ENCODE measurements at places on chromosomes 5 and 9. TPM values are rescaled to one million over a fixed set of nuclear protein-coding genes. Genes with fewer than 3 reads are reported as not detected.

GRCh38 chr9:75715360-75715759, 175.1 kb upstream of the PCSK5 start:
- no peak for DNase-seq

Gene ANGPTL2
- polyA plus RNA-seq: 15.3 TPM

DNA sequence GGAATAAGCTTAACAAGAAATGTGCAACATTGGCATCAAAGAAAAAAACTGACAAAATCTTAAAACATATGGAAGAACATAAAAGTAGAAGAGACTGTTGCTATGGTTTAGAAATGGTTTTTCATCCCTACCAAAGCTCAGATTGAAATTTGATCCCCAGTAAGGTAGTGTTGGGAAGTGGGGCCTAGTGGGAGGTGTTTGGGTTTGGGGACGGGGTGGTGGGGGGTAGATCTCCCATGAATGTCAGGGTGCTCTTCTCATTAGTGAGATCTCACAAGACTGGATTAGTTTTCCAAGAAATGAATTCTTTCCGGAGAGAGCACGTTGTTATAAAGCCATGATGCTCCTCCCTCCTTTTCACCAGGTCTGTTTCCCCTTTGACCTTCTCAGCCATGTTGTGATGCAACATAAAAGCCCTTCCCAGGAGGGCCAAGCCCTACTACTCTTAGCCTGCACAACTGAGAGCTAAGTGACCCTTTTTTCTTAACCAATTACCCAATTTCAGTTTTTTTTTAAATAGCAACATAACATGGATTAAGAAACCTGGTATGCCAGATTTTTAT, 10.6 kb downstream of the TMEM167A start:
- no peak for DNase-seq

Gene MAML1
- polyA plus RNA-seq: 43.6 TPM

DNA sequence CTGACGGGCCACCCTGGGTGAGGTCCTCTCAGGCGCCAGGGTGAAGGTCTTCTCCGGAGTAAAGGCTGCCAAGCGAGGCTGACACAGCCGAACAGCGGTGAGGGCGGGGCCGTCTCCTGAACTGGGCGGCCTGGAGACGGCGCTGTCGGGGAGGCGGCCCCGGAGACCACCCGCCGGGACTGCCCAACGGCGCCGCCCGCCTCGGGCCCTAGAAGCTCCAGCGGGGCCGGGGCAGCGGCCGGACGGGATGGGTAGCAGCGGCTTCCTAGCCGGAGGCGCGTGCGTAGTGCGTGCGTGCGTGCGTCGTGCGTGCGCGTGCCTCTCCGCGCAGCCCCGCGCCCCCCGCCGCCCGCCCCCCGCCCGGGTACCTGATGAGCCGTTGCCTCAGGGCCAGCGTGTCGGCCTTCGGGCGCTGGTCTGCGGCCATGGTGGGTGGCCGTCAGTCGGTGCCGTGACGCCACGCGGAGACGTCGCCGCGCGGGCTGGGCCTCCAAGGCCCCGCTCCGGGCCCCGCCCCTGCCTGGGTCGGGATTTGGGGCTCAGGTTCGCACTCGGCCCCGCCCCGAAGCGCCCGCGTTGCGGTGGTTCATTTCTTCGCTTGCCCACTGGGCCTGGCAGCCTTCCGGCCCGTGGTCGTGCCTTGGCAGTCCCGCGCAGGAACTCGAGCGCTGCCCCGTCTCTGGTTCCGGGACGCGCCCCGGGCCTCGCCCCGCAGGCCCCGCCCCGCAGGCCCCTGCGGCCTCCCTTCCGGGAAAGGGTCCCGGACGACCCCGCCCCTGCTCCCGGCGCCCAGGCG, at the start of gene PHYKPL:
Gene PHYKPL, minus strand, starts transcription at position 679 of the 796 bp plus-strand sequence. Its CDS starts 252 bp downstream, at position 427.
- peak; percentile 55 for DNase-seq

Gene NTRK2
- 111 TPM for polyA plus RNA-seq

Gene FOXI1
- 7.9 TPM for polyA plus RNA-seq

DNA sequence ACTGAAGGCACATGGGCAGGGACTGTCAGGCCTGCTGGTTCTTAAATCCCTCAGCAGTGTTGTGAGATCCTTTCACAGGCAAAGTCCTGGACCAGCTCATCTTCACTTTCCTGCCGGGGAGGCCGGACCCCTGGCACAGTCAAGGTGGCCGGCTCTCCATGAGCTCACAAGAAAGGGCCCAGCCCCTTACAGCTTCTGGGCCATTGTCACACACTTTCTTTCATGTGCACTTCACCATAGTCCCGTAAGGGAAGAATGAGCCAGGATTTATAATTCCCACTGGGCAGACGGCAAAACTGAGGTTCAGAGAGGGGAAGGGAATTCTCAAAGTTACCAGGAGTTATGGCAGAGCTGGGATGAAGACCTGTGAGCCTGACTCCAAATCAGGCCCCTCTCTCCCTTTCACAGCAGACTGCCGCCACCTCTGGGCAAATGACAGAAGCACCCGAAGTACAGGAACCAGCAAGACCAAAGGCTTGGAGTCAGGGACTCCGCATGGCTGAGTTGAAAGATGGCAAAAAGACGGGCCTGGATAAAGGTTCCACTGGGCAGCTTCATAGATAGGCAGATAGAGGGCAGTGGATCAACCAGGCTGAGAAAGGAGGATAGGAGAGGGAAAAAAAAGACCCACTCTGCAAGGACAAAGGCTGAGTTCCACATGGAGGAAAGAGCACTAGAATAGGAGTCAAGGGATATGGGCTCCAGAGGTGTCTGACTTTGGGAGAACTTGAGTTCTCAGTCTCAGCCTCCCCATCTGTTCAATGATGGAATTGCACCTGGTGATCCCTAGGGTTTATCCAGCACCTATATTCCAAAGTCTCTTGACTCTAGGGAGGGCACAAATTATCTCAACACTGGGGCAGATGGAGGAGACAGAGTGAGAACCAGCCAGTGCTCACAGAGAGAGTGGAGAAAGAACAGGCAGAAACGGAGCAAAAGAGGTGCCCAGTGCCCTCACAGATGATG, 128.7 kb downstream of the PAX5 start:
- no peak for DNase-seq

DNA sequence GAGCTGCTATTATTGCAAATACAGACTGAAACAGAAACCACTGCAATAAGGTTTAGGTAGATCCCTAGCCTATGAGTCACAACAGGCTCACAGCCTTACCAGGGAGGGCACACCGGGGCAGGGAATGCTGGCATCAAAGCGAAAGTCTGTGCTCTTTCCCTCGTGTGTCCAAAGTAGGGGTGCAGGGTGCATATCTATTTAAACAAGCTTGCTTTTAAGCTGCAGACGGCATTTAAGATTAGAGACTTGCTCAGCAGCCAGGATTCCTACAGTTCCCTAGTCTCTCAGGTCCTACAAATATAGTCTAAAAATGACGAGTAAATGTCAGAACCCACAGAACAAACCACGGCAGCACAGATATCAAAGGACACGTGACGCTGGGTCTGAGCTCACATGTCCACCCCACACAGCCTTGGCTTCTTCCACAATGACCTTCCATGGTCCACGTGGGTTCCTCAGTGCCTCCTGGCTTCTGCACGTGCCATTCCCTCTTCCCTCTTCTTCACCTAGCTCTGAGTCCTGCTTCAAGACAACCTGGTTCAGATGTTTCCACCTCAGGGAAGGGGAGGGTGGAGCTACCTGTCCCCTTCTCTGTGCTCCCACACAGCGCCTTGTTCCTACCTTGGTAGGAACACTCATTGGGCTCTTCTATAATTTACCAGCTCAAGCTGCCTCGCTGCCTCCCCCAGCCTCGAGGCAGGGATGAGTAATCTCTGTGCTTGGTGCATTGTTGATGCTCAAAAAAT, 193.2 kb downstream of the MAPKAP1 start:
- no peak for DNase-seq

- no peak for DNase-seq
Observed at GRCh38 chr5:135188233-135188914, 154.3 kb upstream of the PITX1 start.

DNA sequence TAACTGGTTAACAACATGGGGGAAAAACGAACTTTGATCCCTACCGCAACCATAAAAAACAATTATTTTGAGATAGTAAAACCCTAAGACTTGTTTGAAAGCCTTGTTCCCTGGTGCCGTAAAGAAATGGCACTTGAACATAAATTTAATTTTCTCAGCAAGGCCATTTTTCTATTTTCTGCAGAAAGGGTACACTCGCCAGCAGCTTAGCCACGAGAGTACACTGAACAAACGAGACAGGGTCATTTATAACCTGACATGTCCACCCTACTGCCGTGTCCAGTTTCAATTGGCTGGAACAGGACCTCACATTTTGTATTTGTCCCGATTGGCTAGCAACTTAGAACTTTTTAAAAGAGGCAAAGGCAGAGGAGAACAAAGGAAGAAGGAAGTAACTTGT, 26.8 kb downstream of the FBXW11 start:
- DNase-seq: no peak

Gene GPR150
- not detected for polyA plus RNA-seq

DNA sequence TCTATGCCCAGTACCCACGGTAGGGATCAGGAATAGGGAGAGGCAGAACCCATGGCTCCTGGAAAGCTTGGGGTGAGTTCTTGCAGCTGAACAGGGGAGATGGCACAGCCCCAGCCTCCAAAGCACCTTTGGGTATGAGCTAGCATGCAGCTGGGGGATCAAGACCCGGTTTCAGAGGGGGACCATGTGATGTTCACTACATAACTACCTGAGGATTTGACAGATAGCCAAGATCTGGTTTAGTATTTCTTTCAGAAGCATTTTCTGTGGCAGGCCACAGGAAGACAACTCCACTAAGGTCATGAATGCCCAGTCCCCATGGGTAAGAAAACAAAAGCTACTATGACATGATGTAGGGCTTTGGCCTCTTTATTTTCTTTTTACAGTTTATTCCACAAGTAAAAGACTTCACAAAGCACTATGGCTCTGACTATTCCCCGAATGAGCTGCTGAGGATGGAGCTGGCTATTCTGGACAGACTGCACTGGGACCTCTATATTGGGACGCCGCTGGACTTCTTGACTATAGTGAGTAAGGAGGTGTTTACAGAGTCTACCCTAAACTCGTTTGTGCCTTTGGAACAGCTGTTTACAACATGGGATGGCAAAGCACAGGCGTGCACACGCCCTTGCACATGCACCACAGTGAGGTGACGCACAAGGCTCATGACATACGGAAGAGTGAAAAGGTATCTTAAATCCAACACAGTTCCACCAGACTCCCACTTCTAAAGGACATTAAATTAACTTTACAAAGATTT, 3.4 kb downstream of the CCNI2 start:
- DNase-seq: no peak

All from left renal cortex interstitium (tissue), 4 donors.